GM12865 (cell line): ENCODE measurements at places on chromosomes 12 and 14.

DNA sequence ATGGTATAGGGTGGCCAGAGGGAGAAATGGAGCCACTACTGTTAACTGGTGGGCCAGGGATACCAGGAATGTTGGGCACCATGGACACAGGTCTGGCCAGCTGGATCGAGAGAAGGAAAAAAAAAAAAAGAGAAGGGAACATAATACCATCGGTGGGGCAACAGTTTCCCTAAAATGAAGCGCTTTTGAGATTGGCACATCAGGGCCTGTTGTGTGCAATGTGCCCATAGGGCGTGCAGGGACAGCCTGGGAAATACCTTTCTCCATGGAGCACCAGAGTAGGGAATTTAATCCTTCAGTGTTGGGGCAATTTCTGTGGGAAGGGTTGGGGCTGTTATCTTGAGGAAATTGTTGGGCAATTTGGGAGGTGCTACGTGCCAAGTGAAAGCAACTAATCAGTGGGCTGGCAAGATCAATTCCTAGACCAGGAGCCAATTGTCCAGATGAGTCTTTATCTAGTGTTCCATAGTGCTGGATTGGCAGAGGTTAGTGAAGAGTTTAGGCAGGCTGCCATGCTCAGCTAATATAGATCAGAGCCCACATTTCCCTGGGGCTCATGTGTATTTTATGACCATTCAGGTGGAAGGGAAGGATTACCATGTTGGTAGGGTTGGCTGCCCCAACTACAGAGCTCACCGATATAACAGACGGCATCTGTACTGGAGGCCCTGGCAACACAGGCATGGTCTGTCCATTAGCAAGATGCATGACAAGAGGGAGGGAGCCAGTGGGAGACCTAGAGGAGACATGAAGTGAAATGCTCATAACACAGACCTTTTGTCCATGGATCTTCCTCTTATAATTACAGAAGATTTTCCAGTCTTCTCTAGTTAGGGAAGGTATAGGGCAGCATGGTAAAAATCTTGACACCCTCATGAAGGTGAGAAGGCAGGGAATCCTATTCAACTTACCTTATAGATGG is 25.5 kb upstream of the NPFF start:
- DNase-seq, result no peak

- DNase-seq, result no peak
Measured at GRCh38 chr12:1444142-1444516, 150.3 kb downstream of the FBXL14 start.

- DNase-seq, result no peak
Measured at GRCh38 chr12:41850046-41850445, 294.6 kb downstream of the GXYLT1 start.

GRCh38 chr14:41806366-41806975 is 199.8 kb downstream of the LRFN5 start:
- no peak for DNase-seq
